ENCODE measurements at places on chromosomes 6 and 20. TPM values are rescaled to one million over a fixed set of nuclear protein-coding genes. Genes with fewer than 3 reads are reported as not detected.
A peak's percentile ranks its signal among the peaks of the same experiment; 100 is the strongest.

Gene MTG2
- 22.5 TPM for total RNA-seq

Gene SCUBE3
- total RNA-seq: not detected

Gene ZNF311
- total RNA-seq: 3.8 TPM

Gene HAO1
- total RNA-seq: not detected

GRCh38 chr6:26223650-26224546, 136.7 kb downstream of the HFE start:
- peak; percentile 96 for DNase-seq

- no peak for DNase-seq
Measured at GRCh38 chr20:49590163-49591017, 22.5 kb upstream of the PTGIS start.

DNA sequence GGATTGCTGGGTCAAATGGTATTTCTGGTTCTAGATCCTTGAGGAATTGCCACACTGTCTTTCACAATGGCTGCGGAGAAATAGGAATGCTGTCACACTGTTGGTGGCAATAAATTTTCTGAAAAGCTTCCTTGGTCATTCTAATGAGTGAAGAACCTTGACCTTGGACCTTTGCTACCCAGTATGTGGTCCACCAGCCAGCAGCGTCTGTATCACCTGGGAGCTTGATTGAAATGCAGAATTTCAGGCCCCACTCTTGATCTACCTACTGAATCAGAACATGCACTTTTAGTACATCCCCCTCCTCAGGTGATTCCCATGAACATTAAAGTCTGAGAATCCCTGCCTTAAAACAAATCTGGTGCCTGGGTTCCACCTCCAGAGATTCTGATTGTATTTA, 27.5 kb upstream of the GLP1R start:
- DNase-seq: no peak
